Esophagus (tissue), 2 donors: ENCODE measurements at places on chromosomes 12 and 14. TPM values are rescaled to one million over a fixed set of nuclear protein-coding genes. Genes with fewer than 3 reads are reported as not detected.

The HOXC12 gene
- not detected for polyA plus RNA-seq

The KRT72 gene
- not detected for polyA plus RNA-seq

The SMOC1 gene
- 0.04 TPM for polyA plus RNA-seq

The INSM2 gene
- polyA plus RNA-seq, result not detected

The UNC79 gene
- polyA plus RNA-seq, result 0.01 TPM

The SAMD15 gene
- polyA plus RNA-seq, result 0.41 TPM
